ENCODE measurements at places on chromosomes 1 and 21. TPM values are rescaled to one million over a fixed set of nuclear protein-coding genes. Genes with fewer than 3 reads are reported as not detected.

DNA sequence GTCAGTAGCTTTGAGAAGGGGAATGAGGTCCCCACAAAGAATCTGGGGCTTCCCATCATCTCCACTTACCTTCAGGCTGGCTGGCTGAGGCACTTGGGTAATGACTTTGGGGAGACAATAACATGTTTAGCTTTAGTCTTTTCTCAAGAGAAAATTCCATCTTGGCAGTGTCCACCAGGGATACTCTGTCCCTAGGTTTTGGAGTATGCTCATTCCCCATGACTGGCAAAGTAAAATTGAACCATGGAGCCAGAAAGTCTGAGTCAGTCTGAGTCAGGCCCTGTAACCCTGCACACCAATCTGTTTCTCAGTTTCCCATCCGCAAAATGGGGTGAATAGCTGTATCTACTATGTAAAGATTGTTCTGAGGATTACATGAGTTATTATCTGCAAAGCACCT, 28.2 kb downstream of the RUNX1 start:
- H3K4me3 ChIP-seq, result no peak overlapping the region
- no peaks in the 10 kb centered on the region for H3K4me1 ChIP-seq
- H3K36me3 ChIP-seq, result no peaks in the 10 kb centered on the region
- no peaks in the 10 kb centered on the region for H3K27me3 ChIP-seq

DNA sequence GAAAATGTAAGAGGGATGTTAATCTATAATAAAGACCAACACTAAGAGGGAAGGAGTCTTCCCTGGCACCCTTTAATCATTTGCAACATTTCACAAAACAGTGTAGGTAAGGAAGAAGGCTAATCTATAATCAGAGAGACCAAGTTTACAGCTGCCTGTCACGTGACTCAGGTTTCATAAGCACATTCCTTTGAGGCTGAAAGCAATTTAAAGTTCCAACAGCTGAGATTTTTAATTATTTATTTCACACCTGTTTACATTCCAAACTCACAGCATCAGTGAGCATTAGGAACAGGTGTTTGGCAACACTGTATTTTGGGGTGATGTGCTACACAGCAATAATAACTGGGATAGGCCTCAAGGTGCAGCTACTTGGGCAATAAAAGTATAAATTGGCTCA, 75.7 kb upstream of the PGBD5 start:
- no peaks in the 10 kb centered on the region for H3K36me3 ChIP-seq
- H3K27me3 ChIP-seq, result no peaks in the 10 kb centered on the region
- H3K4me1 ChIP-seq, result no peaks in the 10 kb centered on the region
- DNase-seq, result no peak
- no peak overlapping the region for H3K27ac ChIP-seq
- no peak overlapping the region for H3K4me3 ChIP-seq

- H3K4me1 ChIP-seq, result no peaks in the 10 kb centered on the region
- no peaks in the 10 kb centered on the region for H3K27me3 ChIP-seq
- H3K36me3 ChIP-seq, result no peaks in the 10 kb centered on the region
- no peak overlapping the region for H3K27ac ChIP-seq
Observed at GRCh38 chr1:173925306-173926242, 8.4 kb upstream of the SERPINC1 start.

GRCh38 chr1:56424744-56425493, 154.4 kb downstream of the PLPP3 start:
- no peak overlapping the region for H3K4me3 ChIP-seq
- peaks cover 8% of the 10 kb centered on the region for H3K4me1 ChIP-seq
- no peaks in the 10 kb centered on the region for H3K36me3 ChIP-seq
- no peaks in the 10 kb centered on the region for H3K27me3 ChIP-seq
- H3K27ac ChIP-seq, result no peak overlapping the region

DNA sequence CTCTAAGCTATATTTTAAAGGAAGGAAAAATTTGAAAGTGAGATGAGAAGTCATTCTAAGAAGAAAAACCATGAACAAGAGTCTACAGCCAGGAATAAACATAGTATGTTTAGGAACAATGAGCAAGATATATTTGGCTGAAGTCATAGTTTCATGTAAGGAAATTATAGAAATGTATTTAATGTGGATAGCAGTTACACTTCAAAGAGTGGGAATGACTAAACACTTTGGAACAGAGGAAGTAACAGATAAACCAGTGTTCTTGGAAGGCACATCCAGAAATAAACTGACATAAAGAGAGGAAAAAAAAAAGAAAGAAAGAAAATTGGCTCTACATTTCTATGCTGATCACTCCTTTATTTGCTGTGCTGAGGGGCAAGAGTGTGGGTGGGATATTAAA, 18.0 kb downstream of the C8A start:
- no peak overlapping the region for H3K4me3 ChIP-seq
- no peaks in the 10 kb centered on the region for H3K36me3 ChIP-seq
- H3K27me3 ChIP-seq, result no peaks in the 10 kb centered on the region
- H3K4me1 ChIP-seq, result no peaks in the 10 kb centered on the region
- H3K27ac ChIP-seq, result no peak overlapping the region

DNA sequence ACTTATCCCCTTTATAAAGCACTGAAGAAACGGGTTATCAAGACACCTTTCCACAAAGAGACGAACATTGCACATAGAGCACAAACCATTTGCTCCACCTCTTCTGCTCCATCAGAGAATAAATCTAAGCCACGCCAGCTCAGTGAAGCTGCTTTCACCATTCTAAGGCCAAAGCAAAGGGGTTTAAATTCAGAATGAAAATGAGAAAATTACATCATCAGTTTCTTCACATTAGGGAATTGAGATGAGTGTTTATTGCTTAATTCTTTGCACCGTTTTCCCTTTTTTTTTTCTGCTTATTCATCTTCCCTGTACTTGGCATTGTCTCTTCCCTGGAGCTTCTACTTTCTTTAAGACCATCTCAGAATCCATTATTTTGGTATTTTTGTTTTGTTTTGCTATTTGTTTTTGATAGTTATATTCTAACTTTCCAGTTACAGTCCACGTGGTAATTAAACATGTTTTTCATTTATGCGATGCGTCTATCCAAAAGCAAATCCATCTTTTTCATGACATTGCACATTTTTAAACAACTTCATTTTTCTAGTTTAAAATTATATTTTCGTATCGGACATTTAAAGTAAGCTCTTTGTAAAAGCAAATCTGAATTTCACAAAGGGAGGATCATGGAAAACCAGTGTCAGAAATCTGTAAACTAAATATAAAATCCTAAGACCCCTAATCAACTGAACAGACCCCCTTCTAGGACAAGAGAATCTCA, 1.9 kb upstream of the OR2T34 start:
- H3K27ac ChIP-seq, result no peak overlapping the region
- H3K27me3 ChIP-seq, result no peaks in the 10 kb centered on the region
- H3K4me3 ChIP-seq, result no peak overlapping the region

GRCh38 chr1:151197863-151198253, 494 bp upstream of the PIP5K1A start:
- peaks cover 4% of the 10 kb centered on the region for H3K36me3 ChIP-seq
- peak overlapping the region; percentile 95 for H3K27ac ChIP-seq
- no peaks in the 10 kb centered on the region for H3K27me3 ChIP-seq
- H3K4me1 ChIP-seq, result no peaks in the 10 kb centered on the region
- peak; percentile 12 for DNase-seq

GRCh38 chr1:53110370-53111072, 31.9 kb downstream of the SLC1A7 start:
- H3K27ac ChIP-seq, result peak overlapping the region; percentile 77
- H3K4me1 ChIP-seq, result no peaks in the 10 kb centered on the region
- no peak overlapping the region for H3K4me3 ChIP-seq
- no peaks in the 10 kb centered on the region for H3K36me3 ChIP-seq
- H3K27me3 ChIP-seq, result no peaks in the 10 kb centered on the region
- peak; percentile 39 for DNase-seq

GRCh38 chr1:112239683-112240330, 156.2 kb upstream of the CTTNBP2NL start:
- no peak overlapping the region for H3K4me3 ChIP-seq
- no peaks in the 10 kb centered on the region for H3K27me3 ChIP-seq
- H3K36me3 ChIP-seq, result no peaks in the 10 kb centered on the region
- no peak overlapping the region for H3K27ac ChIP-seq
- no peak for DNase-seq
- no peaks in the 10 kb centered on the region for H3K4me1 ChIP-seq

DNA sequence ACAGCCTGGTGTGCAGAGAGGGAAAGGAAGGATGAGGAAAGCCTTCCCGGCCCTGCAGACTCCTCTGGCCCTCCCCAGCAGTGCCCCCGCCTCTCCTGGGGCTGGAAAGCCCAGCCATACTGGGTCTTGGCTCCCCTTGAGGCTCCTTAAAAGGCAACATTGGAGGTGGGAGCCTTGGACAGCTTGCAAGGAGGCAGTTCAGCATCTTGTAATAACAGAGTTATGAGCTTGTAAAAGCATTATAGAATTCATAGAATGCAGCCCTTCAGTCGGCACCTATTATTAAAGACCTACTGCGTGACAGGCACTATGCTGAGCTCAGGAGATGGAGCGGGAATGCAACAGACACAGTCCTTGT, 4.2 kb downstream of the TINAGL1 start:
- peaks cover 61% of the 10 kb centered on the region for H3K4me1 ChIP-seq
- no peaks in the 10 kb centered on the region for H3K27me3 ChIP-seq
- H3K36me3 ChIP-seq, result no peaks in the 10 kb centered on the region
- no peak overlapping the region for H3K4me3 ChIP-seq
- no peak for DNase-seq
- H3K27ac ChIP-seq, result peak overlapping the region; percentile 19

- no peak overlapping the region for H3K4me3 ChIP-seq
- H3K36me3 ChIP-seq, result no peaks in the 10 kb centered on the region
- H3K4me1 ChIP-seq, result peaks cover 15% of the 10 kb centered on the region
Observed at GRCh38 chr21:46160907-46161632, 5.7 kb upstream of the FTCD start.

DNA sequence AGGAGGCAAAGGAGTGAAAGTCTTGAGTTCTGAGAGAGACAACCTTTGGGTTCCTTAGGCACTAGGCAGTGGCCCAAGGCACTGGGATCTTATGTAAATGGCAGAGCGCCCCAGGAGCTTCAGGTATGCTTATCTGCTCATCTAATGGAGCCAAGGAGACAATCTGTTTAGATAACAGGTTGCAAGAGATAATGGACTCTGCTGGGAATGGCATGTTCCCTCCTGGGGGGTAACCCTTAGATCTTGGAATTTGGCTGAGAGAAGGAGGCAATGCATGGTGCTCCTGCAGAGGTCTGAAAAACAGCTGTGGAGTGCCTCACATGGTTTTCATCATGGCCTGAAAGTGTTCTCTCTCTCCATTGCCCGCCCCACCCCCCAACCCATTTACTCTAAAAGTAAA, 44.1 kb upstream of the WLS start:
- H3K27me3 ChIP-seq, result no peaks in the 10 kb centered on the region
- no peaks in the 10 kb centered on the region for H3K4me1 ChIP-seq
- H3K27ac ChIP-seq, result no peak overlapping the region
- H3K4me3 ChIP-seq, result no peak overlapping the region
- no peaks in the 10 kb centered on the region for H3K36me3 ChIP-seq
- no peak for DNase-seq

DNA sequence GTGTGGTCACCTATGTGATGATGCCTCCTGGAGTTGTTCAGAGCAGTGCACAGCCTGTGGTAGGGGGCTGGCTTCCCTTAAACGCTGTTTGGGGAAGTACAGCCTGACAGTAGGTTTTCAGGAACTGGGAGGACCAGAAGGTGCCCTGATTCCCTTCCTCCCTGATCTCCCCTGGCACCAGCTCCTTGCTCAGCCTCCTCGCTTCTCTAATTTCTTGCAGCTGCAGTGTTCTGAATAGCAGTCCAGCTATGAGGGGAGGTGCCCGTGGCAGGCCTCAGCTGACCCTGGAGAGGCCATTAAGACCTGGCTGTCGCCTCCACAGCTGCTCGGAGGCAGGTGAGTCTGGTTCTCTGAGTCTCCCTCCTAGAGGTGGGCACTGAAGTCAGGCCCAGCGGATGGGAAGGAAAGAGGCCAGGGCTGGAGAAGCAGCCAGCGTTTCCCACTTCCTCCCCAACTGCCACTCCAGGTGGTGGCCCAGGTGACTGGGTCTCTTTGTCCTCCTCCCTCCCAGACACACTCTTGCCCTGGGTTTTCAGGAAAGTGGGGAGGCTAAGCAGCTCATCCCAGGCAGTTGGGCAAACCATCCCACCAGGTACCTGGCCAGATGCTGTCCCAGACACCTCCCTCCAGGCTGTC, 52.0 kb upstream of the RPL11 start:
- peaks cover 9% of the 10 kb centered on the region for H3K4me1 ChIP-seq
- no peaks in the 10 kb centered on the region for H3K27me3 ChIP-seq
- DNase-seq, result no peak
- no peak overlapping the region for H3K4me3 ChIP-seq
- H3K27ac ChIP-seq, result no peak overlapping the region

DNA sequence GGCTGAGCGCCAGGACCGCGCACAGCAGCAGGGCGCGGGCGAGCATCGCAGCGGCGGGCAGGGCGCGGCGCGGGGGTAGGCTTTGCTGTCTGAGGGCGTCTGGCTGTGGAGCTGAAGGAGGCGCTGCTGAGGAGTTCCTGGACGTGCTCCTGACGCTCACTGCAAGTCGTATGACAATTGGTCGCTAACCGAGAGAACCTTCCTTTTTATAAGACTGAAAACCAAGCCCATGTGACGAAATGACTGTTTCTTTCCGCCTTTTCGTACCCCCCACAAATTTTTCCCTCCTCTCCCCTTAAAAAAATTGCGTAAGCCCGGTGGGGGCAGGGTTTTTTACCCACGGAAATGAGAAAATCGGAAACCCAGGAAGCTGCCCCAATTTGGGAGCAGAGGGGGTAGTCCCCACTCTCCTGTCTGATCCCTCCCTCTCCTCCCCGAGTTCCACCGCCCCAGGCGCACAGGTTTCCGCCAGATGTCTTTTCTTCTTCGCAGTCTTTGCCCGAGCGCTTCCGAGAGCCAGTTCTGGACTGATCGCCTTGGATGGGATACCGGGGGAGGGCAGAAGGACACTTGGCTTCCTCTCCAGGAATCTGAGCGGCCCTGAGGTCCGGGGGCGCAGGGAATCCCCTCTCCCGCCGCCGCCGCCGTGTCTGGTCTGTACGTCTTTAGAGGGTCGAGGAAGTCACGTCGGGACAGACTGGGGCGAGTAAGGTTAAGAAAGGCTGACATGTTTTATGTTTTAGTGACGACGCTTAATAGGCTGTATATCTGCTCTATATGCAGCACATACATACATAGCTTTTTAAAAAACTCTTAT, at the start of gene PTGS2:
TSS of gene PTGS2 (minus strand) at position 179 of the 817 bp plus-strand sequence. CDS start at position 46, 133 bp downstream.
- peak within 1 kb of the TSS; percentile 50 for H3K27ac ChIP-seq
- H3K36me3 ChIP-seq, result no peaks in the 10 kb centered on the region
- H3K4me1 ChIP-seq, result no peaks in the 10 kb centered on the region
- H3K27me3 ChIP-seq, result no peaks in the 10 kb centered on the region
- peak within 1 kb of the TSS; percentile 68 for H3K4me3 ChIP-seq
- DNase-seq, result peak; percentile 70

DNA sequence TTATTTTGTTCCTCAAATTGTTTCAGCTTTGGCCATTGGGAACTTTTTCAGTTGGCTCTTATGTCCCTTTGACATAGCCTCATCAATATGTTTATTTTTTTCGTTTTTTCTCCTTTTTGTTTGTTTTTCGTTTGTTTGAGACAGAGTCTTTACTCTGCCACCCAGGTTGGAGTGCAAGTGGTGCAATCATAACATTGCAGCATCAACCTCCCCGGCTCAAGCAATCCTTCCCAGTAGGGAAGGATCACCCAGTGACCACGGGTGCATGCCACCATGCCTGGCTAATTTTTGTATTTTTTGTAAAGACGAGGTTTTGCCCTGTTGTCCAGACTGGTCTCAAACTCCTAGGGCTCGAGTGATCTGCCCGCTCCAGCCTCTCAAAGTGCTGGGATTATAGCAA, 8.1 kb downstream of the POLR3GL start:
- H3K4me1 ChIP-seq, result peaks cover 7% of the 10 kb centered on the region
- H3K36me3 ChIP-seq, result peaks cover 9% of the 10 kb centered on the region
- no peak overlapping the region for H3K27ac ChIP-seq
- no peak overlapping the region for H3K4me3 ChIP-seq
- no peak for DNase-seq

The GJA5 gene
- total RNA-seq, result 2.7 TPM

The NTMT2 gene
- not detected for total RNA-seq

The NR1I3 gene
- total RNA-seq, result not detected

The FNDC10 gene
- total RNA-seq, result 3.0 TPM

The ADORA3 gene
- total RNA-seq, result 10.5 TPM
